ENCODE measurements at places on chromosomes 6 and 20.

DNA sequence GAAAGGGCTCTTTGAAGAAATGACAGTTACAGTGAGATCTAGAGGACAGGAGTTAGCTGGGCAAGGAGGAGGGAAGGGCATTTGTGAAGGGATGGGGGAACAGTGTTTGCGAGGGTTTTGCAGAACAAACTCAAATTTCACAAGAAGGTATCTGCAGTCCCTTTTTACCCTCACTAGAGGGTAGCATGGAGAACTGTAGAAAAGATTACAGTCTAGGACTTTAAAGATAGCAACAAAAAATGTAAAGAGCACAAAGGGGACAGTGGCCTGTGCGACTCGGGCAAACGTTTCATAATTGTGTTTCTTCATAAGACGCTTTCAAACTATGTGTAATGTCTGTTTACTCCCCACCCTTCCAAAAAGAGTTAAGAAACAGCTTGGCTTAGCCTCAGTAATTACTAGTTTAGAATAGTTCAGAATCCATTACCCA, 21.2 kb upstream of the ASXL1 start:
- DNase-seq, result no peak

DNA sequence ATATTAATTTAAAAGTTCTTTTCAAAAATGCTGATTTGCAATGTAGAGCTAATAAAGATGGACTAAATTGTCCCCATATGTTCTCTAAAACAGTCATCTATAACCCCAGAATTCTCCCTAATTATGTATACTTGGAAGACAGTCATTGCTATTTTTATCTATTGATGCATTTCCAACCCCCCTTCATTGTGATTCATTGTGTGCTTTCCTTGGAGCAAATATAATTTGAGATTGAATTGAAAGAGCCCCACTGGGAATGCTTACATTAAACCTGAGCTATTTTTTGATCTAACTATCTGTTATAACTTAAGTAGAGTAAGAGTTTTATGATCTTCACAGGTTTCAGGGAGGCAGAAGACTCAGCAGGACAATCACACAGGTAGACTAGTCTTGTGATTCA, 73.7 kb upstream of the PTCHD4 start:
- DNase-seq, result no peak

- DNase-seq, result no peak
Measured at GRCh38 chr20:34891166-34892062, 15.0 kb downstream of the ACSS2 start.

- DNase-seq, result no peak
Measured at GRCh38 chr20:53707371-53708055, 113.9 kb upstream of the ZNF217 start.

- no peak for DNase-seq
Measured at GRCh38 chr20:18019068-18019467, 38.6 kb downstream of the OVOL2 start.

DNA sequence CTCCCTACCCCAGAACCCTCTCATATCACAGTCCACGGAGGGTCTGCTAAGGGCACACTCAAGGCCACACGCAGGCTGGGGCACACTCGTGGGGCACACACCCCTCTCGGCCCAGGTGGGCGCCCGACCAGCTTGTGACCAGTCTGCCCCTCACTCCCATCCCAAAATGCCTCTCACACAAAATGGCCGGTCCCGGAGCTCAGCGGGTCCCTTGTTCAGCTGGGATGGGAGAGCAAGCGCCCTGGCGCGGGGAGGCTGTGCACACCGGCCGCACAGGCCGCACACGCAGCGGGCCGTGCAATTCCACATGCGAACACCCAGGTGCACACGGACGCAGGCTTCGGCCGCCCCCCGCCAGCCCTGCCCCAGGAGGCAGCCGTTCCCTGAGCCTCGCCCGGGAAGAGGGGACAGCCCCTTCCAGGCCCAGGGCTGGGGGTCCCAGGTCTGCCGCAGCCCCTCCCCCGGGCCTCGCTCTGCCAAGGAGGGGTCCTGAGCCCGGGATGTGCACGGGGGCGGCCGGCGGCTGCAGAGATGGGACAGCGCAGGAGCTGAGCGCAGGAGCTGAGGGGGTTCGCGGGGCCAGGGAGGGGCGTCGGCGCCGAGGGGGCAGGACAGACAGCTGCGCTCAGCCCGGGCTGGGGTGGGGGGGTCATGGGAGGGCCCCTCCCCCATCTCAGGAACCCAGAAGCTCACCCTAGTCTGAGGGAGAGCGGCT, 1.3 kb downstream of the KCNQ2 start:
- DNase-seq, result no peak

GRCh38 chr6:251920-252319, 40.4 kb upstream of the DUSP22 start:
- DNase-seq, result no peak

DNA sequence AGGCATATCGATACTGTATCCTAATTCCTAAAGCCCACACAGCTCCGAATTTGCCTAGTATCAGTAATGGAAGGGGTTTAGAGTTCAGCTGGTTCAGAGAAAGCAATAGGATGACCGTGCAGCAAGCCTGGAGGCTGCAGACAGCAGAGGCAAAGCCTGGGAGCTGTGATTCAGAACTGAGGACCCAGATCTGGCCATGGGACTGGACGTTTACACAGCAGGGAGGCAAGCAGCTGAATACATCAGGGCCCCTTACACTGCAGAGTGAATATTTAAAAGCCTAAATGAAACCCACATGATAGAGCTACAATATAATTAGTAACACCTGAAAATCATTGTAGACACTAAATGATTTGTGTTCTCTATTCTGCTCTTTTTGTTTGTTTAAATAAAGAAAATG, 38.0 kb downstream of the ELOVL2 start:
- DNase-seq, result no peak

DNA sequence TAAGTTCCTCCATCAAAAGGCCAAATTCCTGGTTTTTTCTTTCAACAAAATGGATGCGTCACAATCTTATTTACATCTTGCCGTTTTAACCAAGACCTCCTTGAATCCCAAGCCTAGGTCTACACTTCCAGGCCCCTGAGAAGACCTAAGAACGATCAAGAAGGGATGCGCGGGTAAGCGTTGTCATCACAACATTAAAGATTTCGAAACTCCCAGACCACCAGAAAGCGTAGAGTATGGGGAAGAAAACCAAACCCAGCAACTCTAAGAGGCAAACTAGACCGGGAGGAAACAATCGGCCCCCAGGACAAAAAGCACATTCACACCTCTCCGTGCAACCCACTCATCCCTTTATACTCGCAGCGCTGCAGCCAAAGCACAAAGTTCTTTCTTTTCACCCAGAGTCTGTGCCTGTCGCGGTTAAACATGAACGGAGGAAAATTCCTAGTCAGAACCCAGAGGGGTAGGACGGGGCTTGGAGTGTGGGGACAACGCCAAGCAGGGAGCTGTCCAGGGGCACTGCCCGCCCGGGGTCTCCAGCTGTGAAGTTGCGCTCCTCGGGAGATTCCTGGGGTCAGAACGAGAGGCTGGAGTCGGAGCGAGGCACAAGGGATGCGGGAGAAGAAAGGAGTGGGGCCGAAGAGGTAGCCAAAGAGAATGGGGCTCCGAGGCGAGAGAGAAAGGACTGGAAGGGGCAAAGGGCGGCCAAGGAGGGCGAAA, 725 bp downstream of the OSER1 start:
- DNase-seq, result no peak

DNA sequence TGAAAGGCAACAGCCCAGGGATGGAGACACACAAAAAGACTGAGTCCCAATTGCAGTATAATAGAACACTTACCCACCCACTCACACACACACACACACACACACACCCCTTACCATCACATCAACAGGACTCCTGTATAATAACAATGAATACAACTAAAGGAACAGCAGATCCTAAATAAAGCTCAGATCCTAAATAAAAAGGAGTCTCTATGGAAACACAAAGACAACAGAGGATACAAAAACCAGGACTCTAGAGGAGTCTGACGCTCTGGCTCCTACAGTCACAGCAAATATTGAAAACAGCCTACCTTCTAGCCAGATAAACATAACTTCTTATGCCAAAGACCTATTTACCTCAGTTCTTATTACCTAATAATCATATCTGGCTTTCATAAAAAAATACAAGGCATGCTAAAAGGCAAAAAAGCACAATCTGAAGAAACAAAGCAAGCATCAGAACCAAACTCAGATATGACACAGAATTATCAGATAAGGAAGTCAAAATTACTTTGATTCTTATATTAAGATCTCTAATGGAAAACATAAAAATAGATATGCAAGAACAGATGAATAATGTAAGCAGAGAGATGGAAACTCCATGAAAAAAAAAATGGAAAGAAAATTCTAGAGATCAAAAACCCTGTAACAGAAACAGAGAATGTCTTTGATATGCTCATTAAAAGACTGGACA, 134.9 kb downstream of the MMUT start:
- no peak for DNase-seq

GRCh38 chr6:52577778-52578463, 1.1 kb upstream of the TRAM2 start:
- DNase-seq, result no peak

DNA sequence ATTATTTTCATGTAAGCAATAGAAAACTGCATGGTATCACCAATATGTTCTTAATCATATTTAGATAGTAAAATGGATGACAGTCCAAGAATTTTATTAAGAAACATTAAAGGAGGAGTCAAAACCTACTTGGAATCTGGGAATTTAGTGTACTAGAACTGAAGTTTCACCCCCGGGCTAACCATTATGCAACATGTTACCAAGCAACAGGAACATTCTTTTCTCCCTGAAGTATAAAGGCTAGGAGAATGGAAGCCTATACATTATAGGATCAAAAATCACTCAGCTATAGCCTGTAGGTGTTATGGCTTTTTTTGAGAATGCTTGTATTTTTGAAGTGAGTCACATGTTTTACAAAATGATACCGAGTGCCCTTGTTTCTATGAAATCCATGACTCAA, 538.3 kb downstream of the GRIK2 start:
- no peak for DNase-seq

DNA sequence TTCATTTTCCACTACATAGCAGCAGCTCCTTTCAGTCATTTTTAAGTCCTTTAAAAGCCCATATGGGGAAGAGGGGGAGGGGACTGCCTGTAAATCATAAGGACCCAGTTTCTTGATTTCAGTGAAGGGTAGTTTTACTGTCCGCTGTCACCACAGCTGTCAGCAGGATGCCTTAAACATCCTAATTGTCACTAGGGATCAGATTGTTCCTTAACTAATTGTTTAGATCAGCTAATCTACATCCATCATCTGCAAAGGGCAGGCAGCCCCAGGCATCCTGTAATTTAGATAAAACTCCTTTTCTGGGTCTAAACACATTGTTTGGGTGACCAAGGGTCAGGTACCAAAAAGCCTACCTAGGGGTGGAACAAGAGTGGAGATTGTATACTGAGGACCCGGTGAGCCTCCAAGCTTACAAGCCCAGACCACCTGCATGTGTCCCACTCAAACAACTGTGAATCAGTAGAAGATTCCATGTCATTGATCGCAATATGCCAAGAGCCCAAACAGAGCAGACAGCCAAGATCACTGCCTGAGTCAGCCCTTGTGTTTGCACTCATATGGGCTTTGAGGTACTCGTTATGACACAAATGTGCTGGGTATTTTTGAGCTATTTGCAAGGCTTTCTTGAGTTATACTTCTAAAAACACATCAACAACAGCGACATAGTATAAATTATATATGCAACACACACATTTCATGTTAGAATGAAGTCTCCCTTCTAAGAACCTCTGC, 198.7 kb upstream of the CEP162 start:
- DNase-seq, result no peak

DNA sequence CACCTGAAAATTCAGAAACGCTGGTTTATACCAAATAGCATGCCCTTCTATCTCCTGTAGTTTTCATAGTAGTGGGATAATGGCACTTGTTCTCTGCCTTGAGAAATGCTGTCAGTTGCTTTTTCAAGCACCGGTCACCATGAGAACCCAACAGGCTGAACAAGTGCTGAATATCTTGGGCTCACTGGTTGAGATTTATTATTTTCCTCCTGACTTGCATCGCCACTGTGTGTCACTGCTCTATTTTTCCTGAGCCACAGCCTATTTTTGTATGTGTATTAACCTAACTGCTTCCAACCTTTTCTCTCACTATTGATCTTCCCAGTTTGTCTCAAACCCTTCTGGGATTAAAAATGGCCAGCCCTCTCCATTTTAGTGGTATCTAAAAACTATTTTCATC, 71.9 kb downstream of the OPN5 start:
- DNase-seq, result no peak
